ENCODE measurements at places on chromosomes 3 and 15. TPM values are rescaled to one million over a fixed set of nuclear protein-coding genes. Genes with fewer than 3 reads are reported as not detected.

MFAP1 gene
- 20.3 TPM for total RNA-seq

PATL2 gene
- total RNA-seq, result 4.0 TPM

TMED3 gene
- 96.8 TPM for total RNA-seq

BUB1B gene
- 1.9 TPM for total RNA-seq

- no peak for DNase-seq
Measured at GRCh38 chr3:188286087-188286513, 132.1 kb downstream of the LPP start.

GRCh38 chr3:186930143-186930640, at the start of gene ST6GAL1:
Gene ST6GAL1 (plus strand): TSS chr3:186930526. CDS start chr3:187042704, 112,178 bp downstream.
- peak; percentile 73 for DNase-seq

DNA sequence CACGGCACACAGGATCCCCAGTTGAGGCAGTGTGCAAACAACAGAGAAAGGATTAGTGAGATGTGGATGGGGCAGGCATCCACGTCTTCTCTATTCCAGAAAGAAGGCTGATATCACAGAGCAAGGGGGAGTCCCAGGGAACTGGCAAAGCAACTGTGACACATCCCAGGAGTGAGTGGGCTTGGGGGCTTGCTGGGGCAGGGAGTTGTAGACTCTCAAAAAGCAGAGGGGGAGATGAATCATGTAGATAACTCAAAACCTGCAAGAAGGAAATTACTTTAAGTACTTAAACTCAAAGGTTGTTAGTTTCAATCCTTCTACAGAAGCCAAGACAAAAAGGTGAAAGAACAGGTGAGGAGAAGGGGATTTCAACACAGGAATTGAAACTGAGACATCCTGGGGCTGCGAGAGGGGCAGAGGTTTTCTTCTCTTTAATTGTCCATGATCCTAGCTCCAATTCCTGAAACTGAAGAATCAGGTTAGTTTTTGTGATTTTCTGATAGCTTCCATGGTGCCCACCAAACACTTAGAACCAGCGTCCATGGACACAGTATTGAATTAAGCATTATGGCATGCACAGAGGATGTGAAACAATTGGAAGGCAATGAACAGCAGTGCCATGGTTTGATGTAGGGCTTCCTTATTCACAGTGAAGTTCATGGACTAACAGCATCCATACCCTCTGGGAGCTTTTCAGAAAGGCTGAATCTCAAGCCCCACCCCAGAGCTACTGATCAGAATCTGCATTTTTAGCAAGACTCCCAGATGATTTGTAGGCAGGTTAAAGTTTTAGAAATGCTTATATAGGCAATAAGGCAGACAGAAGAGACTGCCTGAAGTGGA, 52.0 kb downstream of the CCR3 start:
- no peak for DNase-seq

DNA sequence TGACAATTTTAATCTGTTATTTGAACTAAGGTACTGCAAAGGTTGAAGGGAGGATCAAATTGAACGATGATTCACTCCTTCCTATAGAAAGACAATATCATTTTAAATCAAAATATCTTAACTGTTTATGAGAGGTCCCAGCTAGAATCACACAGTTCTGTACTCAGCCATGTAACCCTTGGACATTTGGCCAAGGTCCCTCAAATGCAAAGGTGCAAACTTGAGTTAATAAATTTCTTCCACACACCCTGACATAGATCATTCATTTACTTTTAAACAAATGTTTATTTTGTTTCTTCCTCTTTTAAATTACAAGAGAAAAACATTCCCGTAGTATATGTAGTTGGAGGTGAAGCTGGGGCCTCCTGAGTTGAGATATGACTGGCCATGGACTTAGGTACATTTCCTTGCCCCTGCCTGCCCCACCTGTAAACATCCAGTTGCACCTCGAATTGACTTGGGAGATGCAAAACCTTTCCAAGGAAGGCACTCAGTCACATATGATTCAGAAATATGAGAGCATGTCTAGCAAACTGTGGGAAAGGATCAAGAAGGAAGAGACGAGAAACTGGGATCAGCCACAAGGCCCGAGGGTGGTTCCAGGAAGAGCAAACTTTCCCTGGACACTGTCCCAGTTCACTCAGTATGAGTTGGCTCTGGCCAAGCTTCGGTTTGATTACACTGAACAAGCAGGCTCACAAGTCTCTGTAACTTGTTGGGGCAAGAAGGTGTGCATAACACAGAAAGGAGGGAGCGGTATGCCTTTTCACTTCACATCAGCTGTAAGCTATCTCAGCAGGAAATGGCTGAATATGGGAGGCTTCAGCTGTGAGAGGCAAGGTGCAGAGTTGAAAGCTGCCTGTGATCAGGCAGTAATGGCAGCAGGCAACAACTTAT, 6.7 kb downstream of the TNFSF10 start:
- DNase-seq, result peak; percentile 79

Measured in ureter (tissue), 1 donor.